RKO (cell line): ENCODE measurements at places on chromosomes 5 and 9.

- DNase-seq: no peak
These were observed 13.1 kb downstream of the ISOC1 start for GRCh38 chr5:129107637-129108036.

- DNase-seq: peak; percentile 2
These were observed 6.3 kb upstream of the EQTN start for GRCh38 chr9:27303219-27303618.

DNA sequence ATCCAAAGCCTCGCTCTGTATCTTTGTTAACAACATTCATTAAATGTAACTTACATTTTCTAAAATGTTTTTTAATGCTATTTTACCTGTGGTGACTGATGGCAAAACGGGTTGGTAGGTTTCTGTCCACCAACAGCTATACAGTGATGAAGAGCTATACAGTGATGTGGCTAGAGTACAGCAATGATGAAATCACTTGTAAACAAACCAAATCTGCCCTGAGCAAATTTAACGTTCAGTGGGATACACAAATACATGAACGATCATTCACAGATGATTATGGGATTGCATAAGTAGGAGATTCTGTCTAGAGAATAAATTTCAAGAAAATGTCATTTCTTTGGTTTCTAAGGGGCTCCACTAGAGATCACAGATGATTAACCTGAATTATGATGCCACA lies 132.7 kb downstream of the MPDZ start:
- no peak for DNase-seq

GRCh38 chr9:124110307-124110915 lies 98.8 kb downstream of the LHX2 start:
- DNase-seq: peak; percentile 75

DNA sequence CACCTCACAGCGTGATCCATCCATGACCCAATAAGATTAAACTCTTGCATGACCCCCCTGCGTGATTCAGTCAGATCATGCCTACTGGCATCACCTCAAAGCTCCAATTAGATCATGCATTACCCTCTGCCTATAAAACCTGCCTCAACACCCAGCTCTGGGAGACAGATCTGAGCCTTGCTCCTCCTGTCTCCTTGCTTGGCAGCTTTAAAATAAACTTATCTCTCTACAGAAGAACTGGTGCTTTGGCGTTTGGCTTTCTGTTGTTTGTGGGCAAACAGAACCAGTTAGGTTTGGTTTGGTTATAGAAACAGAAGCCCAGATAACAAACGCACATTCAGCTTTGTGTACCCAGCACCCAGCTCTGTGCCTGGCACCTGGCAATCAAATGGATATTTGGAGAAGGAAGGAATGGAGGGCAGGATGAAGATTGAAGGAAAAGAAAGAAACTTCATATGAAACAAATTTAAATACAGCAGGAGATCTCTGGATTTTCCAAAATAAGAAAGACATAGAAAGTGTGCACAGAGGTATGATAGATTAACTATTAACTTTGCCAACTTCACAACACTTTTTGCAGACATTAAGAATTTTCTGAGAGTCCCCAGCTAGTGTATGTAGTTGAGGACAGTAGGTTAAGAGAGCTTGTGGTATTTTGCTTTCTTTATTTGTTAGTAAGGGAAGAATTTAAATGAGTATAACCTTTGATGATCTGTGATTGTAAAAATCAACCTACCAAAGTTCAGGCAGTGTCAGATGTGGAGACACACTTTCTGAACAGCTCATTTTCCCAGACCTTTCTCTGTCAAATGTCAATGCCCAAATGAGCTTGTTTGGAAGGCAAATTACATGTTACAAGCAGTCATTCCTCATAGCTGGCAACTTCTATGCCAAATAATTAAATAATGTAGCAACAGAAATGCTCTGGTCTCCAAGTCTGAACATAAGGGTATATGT lies 102.1 kb upstream of the ASTN2 start:
- no peak for DNase-seq

GRCh38 chr5:134098690-134099089 lies 15.8 kb upstream of the TCF7 start:
- no peak for DNase-seq

- DNase-seq: no peak
These were observed 48.7 kb downstream of the RUSC2 start for GRCh38 chr9:35538361-35539234.

- peak; percentile 25 for DNase-seq
These were observed 601 bp downstream of the ERGIC1 start for GRCh38 chr5:172834415-172835289.

DNA sequence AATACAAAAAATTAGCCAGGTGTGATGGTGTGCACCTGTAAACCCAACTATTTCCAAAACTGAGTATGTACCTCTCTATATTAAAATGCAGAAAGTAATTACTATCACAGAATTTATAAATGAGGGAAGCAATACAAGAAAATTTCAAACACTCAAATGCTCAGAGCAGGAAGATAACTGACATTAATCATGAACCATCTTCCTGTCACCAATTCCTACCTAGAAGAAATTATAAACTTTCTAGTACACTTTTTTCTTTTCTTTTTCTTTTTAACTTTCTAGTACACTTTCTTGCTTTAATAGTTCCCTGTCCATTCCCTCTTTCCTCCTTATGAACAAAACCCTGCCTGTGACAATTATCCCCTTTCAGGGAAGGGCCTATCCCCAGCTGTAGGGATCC lies 106.8 kb downstream of the MED27 start:
- no peak for DNase-seq

GRCh38 chr5:122413722-122414121 lies 101.7 kb downstream of the SNCAIP start:
- no peak for DNase-seq

GRCh38 chr5:113153512-113154097 lies 177.0 kb downstream of the DCP2 start:
- no peak for DNase-seq

- DNase-seq: no peak
These were observed 20.3 kb upstream of the PCA3 start for GRCh38 chr9:76743931-76744330.
